Choroid plexus epithelial cell (primary cell): ENCODE measurements at places on chromosomes 7 and 10.

DNA sequence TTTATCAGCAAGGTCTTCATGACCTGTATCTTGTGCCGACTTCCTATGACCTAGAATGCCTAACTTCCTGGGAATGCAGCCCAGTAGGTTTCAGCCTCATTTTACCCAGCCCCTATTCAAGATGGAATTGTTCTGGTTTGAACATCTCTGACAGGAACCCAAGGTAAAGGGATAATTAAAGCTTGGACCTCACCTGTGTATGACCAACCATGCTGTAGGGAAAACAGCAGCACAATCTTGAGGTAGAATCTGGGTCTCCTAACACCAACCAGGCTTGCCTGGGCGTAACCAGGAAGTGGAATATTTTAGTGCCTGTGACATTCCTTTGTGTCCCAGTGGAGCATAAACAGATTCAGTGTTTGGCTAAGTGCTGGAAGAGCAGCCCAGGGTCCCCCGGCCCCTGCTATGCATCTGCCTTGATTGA is 94.1 kb downstream of the PFKFB3 start:
- DNase-seq, result no peak

GRCh38 chr7:139393621-139394211 is 34.0 kb downstream of the LUC7L2 start:
- DNase-seq, result no peak

- no peak for DNase-seq
Observed at GRCh38 chr7:27251652-27252590, 9.3 kb downstream of the EVX1 start.

GRCh38 chr7:132030883-132031282 is 474.5 kb upstream of the PODXL start:
- DNase-seq, result no peak

DNA sequence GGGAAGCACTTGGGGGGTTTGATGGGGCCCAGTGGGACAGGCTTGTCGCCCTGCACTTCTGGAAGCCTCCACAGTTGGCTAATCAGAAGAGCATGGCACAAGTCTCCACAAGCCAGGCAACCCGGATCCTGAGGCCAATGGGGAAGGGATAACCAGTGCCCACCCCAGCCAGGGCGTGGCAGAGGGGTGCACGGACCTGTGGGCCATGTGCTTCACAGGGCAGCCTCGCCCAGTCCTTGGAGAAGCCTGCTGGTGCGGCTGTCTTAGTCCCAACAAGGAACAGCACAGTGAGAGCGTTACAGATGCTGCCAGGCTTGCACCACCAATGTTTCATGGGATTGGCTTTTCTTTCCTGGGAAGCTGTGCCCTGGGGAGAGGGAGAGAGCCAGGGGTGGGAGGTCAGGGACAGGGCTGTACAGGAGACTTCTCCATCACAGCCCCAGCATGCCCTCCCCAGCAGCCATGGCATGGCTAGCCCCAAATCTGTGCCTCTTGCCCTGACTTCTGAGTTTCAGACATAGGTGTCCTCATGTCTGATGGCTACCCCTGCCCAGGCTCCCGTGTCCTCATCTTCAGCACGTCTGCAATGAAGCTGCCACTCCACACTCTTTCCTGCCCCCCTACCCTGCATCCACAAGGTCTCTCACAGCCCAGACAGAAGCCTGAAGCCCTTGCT is 116.0 kb downstream of the PTPN20 start:
- DNase-seq, result no peak

DNA sequence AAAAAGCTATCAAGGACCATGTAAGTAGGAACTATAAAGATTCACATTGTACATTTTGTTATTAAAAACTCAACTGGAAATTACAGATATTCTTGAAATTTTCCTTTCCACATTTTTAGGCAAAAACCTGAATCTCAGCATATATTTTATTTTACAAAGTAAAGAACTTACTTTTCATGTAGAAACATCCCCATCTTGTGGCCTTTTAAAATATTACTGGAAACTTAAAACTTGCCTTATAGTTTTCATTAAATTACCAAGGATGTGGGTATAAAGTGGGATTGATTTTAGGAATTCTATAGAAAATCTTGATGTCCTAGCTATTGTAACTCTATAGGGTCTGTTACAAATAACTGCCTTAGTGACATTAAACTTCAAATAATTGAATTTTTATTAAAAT is 10.6 kb downstream of the DBF4 start:
- peak; percentile 70 for DNase-seq

GRCh38 chr10:82191653-82192052 is 316.7 kb downstream of the NRG3 start:
- no peak for DNase-seq

DNA sequence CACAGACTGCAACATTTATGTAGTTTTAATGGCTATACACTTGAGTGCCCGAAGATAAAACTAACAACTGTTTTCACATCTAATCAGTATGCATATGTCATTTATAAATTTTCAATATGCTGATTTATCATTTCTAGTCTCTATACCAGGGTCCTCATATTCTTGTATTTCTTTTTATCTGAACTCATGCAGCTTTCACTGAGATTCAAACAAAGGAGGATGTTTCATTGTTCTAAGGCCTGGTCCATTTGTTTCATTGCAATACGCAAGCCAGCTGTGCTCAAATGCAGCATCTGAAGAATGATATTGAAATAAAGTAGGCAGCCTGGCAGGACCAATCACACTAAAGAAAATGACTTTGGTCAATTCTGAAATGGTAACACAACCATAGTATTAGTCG is 31.7 kb downstream of the MAGI2 start:
- DNase-seq, result no peak

GRCh38 chr7:76057813-76058145 is 9.9 kb downstream of the MDH2 start:
- no peak for DNase-seq

DNA sequence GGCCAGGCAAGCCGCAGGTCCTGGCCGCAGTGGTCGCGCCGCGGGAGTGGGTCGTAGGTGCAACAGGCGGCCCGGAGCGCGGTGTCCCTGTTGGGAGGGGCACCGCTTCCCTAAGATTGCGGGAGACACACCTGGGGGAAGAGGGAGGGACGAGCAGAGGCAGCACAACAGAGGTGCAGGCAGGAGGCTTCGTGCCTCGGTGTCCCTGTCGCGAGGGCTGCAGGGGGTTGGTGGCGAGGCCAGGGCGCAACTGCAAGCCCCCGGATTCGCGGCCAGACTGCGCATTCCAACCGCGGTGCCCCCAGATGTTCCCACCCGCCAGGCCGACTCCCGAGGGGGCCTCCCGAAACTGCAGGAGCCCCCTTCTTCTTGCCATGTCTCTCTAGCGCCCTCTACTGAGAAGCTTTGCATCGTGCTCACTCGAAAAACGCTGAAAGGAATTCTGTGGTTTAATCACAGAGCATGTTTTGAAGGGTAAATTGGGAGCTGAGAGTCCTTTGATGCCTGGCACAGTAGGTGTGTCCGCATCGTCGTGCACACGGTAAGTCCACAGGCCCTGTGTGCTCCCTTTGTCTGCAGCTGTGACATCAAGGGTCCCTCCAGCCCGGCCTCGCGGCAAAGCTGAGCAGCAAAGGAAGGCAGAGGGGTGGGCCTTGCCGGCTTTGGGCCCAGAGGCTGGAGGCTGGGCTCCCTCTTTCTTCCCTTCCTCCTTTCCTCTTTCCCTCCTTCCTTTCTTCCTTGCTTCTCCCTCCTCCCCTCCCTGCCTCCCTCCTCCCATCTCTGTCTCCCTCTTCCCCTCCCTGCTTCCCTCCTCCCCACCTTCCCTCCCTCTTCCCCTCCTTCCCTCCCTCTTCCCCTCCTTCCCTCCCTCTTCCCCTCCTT is 6.2 kb upstream of the MBL2 start:
- peak; percentile 73 for DNase-seq

DNA sequence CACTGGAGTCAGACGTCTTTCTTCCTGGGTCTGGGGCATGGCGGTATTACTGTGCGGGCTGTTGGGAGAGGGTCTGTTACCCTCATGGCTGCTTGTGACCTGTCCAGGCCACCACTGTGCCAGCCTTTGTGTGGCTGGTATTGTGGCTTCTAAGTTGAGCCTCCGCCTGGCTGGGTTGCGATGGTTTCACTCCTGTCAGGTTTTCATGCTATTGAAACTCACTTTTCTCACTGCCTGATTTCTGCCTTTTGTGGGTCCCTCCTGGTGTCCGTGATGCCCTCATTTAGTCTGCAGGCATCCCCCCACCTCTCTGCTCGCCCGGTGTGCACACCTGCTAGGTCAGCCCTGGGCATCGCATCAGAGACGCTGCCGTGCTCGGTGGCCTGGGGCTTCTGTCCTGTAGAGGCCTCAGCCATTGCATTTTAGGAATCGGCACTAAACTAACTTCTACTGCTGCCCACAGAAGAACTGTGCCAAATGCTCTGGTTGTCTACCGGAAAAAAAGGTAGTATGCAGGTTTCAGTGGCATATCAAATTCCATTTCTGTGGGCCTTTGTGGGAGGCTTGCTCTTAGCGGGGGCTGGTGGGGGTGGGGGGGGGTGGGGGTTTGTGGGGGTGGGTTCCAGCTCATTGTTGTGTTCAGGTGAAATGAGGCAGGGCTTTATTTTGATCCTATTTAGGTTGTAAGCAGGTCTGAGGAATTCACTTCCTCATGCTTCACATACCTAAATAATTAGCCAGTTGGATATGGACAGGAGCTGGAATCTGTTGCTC is 64.3 kb downstream of the MGMT start:
- DNase-seq, result peak; percentile 75

DNA sequence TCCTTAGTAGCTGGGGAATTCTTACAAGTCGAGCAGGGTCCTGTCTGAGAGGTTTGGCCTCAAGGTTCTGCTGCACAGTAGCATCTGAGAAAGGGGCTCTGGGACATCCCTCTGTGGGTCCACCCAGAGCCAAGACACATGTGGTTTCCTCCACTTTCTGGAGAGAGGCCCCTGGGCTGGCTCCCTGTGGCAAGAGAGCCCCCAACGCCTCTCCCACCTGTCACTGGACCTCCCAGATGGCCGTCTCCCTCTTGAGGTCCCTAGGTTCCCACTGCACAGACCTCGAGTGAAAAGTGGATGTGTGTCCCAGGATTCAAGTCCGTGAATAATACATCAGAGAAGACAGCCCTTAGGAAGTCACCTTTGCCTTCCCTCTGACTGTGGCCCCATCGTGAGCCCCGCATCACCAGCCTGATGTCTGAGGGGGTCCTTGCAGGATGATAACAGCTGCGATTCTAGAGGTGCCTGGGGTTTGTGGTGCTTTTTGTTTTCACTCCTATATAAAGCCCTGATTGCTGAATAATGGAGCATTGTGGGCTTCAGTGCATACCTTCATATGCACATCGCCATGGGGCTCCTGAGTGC is 319.0 kb downstream of the GLRX3 start:
- DNase-seq, result no peak

GRCh38 chr7:124752310-124752709 is 13.3 kb downstream of the GPR37 start:
- DNase-seq, result peak; percentile 21

- DNase-seq, result no peak
Observed at GRCh38 chr10:96666741-96667140, 53.6 kb downstream of the PIK3AP1 start.

DNA sequence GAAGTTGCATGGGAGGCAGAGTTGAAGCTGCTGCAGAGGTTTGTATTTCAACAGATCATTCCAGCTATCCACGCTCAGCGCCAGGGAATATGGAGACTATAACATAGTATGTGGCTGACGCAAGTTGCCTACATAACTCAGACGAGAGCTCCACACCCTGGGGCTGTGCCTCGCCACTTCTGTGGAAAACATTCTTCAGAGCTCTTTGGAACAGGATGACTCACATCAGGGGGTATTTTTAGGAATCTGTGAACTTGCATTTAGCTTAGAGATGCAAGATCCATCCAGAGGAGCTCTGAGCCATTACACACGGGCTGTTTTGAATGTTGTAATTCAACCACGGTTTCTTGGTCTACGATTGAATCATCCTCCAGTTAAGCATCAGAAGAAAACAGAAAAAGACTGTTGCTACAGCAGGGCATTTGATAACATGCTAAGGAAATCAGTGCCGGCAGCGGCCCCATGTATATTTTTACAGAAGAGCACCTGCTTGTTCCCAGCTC is 481.5 kb upstream of the AKR1E2 start:
- peak; percentile 99 for DNase-seq

- no peak for DNase-seq
Observed at GRCh38 chr7:107914831-107915230, 23.8 kb downstream of the DLD start.

GRCh38 chr7:98284335-98285036 is 3.0 kb downstream of the BRI3 start:
- DNase-seq, result peak; percentile 52

GRCh38 chr7:155972247-155972646 is 160.0 kb upstream of the SHH start:
- DNase-seq, result no peak

- DNase-seq, result no peak
Observed at GRCh38 chr10:131691481-131692090, 209.2 kb upstream of the PPP2R2D start.

- no peak for DNase-seq
Observed at GRCh38 chr10:17735166-17735941, 16.6 kb upstream of the TMEM236 start.

GRCh38 chr10:22617051-22617450 is 97.3 kb downstream of the PIP4K2A start:
- no peak for DNase-seq

DNA sequence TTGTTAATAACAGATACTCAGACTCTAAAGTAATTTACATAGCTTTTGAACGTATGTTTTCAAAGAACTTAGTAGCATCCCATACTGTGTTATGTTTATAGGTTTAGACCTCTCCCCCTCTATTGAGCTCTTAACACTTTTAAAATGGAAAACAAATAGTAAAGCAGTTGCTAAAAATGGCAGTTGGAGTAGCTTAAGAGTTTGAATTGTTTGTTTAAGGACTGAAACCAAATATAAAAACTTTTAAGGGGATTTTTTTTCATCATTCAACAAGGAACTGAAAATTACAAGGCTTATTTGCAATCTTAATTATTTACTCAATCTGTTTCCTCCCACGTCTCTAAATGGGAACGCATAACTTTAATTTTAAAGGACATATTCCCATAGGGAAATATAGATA is 1.6 kb upstream of the SPAG6 start:
- DNase-seq, result no peak

DNA sequence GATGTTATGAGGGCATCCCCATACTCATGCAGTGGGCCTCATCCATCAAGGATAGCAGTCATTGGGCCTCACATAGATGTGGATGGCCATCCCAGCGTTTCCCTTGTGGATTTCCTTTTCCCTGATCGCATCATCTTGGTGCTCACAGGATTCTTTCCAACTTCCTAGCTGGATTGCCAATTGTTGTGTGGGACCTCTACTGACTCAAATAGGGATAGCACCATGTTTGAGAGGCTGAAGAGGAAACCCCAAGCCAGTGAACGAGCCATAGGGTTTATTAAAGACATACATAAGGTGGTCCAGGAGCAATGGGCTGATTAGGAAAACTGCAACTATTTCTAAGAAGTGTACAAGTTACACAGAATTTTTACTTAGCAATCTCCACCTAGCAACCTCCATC is 21.8 kb downstream of the ASZ1 start:
- no peak for DNase-seq

DNA sequence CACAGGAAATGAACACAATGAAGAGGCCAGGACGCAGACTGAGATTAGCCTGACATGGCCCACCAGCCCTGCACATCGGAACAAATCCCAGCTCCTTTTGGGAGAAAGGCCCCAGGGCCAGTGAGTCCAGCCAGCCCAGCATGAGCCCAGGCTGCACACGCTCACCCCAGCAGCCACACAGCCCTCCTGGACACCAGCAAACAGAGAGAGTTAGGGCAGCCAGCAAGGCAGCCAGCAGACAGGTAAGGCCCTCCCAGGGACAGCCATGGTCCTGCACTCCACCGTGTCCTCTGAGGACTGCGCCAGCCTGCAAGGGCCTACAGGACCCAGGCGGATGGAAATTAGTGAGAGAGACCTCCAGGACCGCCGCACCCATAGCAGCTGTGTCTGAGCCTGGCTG is 8.1 kb upstream of the GRID1 start:
- no peak for DNase-seq

GRCh38 chr10:88932539-88933256 is 19.9 kb downstream of the ACTA2 start:
- peak; percentile 90 for DNase-seq
